H54 (cell line): ENCODE measurements at places on chromosomes 12 and 14.

- no peak for DNase-seq
Observed at GRCh38 chr14:98474900-98475299, 797.1 kb downstream of the BCL11B start.

GRCh38 chr12:106914796-106915634 lies 40.7 kb upstream of the TMEM263 start:
- no peak for DNase-seq

DNA sequence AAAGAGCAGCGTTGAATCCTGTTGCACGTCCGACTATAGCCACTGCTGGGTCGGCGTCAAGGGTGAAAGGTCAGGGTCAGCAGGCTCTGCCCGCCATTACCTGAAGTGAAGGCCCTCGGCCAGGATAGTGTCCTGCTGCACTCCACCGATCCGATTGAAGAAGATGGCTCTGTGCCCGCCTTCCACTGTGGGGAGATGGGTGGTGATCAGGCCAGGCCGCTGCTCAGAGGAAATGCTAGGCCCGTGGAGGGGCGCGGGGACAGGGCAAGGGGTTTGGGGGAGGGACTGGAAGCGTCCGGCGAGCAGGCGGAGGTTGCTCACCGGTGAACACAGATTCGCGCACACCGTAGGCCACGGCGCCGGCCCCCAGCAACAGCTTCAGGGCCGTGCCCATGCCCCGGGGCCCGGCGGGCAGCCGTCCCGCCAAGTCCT lies 352 bp downstream of the PHB2 start:
- DNase-seq = no peak

DNA sequence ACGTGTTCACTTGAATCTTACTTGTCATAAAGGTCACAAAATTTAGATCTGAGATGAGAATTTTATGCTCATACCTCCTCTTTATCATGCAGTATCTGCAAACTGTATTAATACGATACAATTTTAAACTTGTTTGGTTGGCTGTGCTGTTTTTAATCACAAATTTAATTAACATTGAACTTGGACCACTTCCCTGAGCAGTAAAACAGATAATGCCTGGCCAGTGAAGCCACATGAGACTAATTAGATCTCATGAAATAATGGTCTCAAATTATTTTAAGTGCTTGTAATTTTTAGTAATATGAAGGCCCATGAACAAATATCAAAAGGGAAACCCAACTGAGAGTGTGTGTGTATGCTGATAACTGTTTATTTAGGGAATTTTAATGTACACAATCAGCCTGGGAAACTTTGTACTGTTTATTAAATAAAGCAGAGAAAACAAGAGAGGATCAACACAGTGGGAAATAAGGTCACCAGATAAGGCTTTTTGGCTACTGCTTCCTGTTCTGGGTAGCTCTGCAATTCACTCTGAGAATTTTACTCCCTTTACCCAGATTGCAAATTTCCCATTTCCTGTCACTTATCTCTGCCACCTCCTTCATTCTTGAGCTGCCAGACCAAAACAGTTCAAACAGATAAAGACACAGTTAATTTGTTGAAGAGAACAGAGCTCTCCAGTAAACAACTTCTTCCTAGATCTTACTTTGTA lies 61.6 kb upstream of the GNPNAT1 start:
- no peak for DNase-seq
